ENCODE measurements at places on chromosomes 11 and 22. TPM values are rescaled to one million over a fixed set of nuclear protein-coding genes. Genes with fewer than 3 reads are reported as not detected.

DNA sequence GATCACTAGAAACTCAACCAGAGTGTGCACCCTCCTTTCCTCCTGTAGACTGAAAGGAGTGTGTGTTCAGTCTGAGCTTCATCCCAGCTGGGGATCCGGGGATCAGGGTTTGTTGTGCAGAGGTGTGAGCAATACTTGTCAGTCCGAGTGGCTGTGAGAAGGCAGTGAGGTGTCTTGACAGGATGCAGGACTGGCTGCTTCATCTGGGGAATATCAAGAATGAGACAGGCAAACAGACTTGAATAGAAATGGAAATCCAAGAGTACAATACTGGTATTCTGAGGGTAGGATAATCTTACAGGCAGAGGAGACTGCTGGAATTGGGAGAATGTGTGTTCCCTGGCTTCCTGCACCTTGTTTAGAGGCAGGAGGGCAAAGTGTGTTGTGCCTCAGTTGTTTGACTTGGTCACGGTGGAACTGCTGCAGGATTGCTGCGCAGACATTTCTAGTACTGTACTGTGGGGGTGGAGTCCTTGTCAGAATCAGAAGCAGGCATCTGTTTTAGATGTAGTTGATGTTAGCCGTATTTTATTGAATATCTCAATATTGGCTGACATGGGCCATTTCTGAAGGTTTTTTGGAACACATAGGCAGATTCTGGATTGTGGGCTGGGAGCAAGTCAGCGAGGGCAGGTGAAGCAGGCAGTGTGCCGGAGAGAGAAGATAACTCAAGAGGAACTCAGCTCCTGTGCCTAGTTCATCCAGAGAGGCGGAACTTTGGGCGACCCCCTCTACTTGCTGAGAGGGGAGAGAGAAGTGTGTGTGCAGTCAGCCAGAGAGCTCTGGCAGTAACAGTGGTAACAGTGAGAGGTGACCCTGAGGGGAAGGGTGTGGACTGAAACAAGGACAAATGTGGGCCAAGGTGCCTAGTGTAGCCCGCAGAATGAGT, 27.1 kb upstream of the GRK2 start:
- DNase-seq, result no peak

Gene USH1C
- not detected for total RNA-seq

DNA sequence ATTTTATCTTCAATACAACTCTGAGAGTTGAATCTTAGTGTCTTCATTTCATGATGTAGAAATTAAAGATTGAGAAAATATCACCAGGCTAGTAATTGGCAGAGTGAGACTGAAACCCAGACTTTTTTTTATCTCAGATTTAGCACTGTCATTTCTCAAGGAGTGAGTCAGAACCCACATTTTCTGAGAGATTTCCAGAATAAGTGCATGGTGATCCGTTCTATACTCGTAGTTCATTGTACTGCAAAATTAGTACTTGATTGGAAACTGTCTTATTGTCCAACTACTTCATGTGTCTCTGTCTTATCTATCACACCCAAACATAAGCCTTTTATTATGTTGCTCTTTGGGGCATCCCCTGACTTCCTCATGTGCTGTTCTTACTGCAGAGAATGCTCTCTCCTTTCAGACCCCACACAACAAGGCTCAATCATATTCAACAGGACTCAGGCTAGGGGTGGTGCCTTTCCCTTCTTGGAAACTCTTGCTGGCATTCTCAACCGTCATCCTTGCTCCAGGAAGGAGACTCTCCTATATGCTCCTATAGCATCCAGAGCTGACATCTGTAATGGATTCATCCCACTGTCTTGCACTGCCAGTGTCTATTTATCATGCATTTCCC, 76.7 kb upstream of the BLID start:
- no peak for DNase-seq

GRCh38 chr22:42519525-42520401, at the start of gene RRP7A:
RRP7A (minus strand) TSS chr22:42519796; CDS start chr22:42519786, 10 bp downstream.
- no peak for DNase-seq

Gene PATE4
- total RNA-seq, result not detected

Gene STIP1
- 122 TPM for total RNA-seq

DNA sequence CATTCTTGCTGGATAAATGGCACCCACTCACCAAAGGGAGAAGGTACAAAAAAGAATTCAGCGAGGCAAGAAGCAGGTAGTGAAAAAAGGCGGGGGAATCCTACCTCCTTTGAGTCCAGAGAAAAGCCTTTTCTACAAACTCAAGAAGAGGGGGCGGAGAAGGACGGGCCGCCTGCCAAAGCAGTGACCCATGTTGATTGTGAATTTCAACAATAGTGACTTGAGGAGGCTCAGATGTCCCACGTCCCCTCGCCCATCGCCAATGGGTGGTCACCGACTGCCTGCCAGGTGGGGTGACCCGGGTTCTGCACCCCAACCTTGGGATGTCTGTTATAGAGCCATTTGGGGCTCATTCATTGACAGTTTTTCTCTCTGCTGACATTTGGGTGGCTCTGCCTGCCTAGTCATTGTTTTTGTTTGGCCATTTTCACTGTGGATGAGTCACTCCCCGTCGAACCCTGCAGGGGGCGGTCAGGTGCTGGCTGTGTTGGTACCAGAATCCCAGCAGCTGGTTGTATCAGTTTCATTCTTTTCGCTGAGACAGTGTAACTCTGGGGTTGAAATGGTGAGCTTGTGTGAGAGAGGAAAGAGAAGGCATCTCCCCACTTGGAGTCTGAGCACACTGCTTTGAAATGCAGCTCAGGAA, 163.4 kb upstream of the NCAM1 start:
- peak; percentile 5 for DNase-seq

All from dermis microvascular lymphatic vessel endothelial cell (primary cell).